ENCODE measurements at places on chromosomes 16 and 17. TPM values are rescaled to one million over a fixed set of nuclear protein-coding genes. Genes with fewer than 3 reads are reported as not detected.

Gene GLIS2
- total RNA-seq: 0.20 TPM

Gene CA7
- total RNA-seq: not detected

DNA sequence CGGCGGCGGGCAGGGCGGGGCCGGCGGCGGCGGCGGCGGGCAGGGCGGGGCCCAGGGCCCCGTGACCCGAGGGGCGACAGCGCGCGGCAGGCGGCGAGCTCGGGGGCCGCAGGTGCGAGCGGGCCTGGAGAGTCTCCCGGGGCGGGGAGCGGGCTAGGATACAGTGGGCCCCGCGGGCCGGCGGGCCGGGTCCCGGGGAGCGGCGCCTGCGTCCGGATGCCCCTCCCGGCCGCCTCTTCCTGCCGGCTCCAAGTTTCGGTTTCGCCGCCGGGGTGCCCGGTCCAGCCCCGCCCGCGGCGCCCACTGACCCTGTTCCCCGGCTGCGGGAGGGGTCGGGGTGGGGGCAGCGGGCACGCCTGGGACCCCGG lies at the start of gene RNF213:
Gene RNF213, plus strand, starts transcription at position 62 of the 368 bp plus-strand sequence. CDS start 2,830 bp downstream, outside the sequence.
- DNase-seq: peak; percentile 38

Gene BAHCC1
- total RNA-seq: 2.6 TPM

DNA sequence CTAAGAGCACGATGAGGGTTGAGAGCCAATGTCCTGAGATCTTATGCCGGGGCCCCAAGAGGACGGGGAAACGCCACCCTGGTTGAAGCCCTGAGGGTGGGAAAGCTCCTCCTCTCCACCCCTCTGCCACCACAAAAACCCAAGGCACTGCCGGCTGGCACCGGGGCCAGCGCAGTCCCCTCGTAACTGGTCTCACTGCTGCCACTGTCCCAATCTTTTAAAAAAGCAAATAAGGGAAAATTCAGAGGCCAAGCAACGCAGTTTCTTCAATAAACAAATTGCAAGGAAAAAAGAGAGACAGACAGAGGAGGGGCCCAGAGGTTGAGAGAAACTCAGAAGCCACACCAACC lies 6.7 kb downstream of the GRIN2C start:
- DNase-seq: no peak

DNA sequence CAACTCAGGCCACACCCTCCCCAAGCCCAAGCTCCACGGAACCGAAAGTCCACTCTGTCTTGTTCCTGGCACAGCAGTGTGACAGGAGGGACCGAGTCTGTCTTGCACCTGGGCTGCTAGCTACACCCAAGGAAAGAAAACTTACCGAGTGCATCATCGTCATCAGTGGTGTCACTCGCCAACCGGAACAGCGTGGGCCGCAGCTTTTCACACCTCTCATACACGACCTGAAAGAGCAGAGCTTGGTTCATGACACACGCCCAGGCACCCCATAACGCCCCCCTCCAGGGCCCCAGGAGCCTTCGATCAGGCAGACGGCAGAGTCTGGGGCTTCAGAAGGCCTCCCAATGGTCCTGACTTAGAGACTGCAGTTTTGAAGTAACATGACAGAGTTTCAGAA lies 27.5 kb downstream of the GGA2 start:
- no peak for DNase-seq

Gene WFDC1
- total RNA-seq: not detected

DNA sequence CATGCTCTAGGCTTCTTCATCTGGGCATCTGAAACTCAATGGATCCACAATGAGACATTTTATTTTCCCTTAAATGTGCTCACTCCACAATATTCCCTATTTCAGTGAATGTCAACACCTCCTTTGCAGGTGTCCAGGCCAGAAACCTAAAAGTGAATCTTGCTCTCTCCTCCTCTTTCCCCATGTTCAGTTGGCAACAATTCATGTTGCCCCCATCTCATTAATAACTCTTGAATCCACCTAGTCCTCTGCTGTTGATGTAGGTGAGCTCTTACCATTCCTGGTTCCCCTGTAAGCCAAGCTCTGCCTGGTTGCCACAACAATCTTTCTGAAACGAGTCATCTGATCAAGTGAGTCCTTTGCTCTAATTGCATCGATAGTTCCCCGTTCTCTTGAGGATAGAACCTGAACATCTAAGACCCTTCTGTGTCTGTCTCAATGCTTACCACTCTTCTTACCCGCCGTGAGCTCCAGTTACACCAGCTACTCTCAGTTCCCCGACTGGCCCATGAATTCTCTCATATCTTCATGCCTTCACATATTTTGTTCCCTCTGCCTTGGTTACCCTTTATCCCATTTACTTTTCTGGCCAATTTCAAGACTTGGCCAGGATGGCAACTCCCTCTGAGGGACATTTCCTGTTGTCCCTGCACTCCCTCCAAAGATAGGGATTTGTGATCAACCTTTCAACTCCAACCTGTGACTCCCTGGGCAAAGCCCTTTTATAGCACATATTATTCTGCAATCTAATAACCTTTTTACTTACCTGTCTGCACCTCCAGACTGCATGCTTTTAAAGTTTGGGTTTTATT lies 35.9 kb downstream of the HLF start:
- no peak for DNase-seq

GRCh38 chr17:77496401-77496801 lies 355.6 kb downstream of the SEC14L1 start:
- no peak for DNase-seq

- DNase-seq: no peak
These were observed 74.5 kb upstream of the TNRC6C start for GRCh38 chr17:77884019-77884418.

Gene NPIPB9
- 1.4 TPM for total RNA-seq

Gene POLR3K
- 4.6 TPM for total RNA-seq
